ENCODE measurements at places on chromosomes 7 and 10. TPM values are rescaled to one million over a fixed set of nuclear protein-coding genes. Genes with fewer than 3 reads are reported as not detected.

DNA sequence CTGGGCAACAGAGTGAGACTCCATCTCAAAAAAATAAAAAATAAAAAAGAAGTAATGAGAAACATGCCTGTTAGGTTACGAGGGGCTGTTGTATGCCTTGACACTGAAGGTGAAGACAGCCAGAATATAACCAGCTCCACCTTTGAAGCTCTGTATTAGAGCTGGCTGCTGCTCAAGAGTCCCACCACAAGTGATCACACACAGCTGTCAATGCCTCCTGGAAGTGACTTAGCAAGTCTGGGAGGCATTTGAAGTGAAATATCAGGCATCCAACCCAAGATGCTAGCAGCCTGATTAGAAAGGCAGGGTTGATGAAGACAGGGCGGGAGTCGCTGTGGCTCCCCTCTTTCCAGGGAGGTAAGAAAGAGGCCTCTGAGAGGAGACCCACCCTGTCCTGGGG is 34.1 kb upstream of the INPP5F start:
- H3K27me3 ChIP-seq = no peaks in the 10 kb centered on the region
- H3K4me3 ChIP-seq = no peak overlapping the region
- H3K27ac ChIP-seq = no peak overlapping the region

DNA sequence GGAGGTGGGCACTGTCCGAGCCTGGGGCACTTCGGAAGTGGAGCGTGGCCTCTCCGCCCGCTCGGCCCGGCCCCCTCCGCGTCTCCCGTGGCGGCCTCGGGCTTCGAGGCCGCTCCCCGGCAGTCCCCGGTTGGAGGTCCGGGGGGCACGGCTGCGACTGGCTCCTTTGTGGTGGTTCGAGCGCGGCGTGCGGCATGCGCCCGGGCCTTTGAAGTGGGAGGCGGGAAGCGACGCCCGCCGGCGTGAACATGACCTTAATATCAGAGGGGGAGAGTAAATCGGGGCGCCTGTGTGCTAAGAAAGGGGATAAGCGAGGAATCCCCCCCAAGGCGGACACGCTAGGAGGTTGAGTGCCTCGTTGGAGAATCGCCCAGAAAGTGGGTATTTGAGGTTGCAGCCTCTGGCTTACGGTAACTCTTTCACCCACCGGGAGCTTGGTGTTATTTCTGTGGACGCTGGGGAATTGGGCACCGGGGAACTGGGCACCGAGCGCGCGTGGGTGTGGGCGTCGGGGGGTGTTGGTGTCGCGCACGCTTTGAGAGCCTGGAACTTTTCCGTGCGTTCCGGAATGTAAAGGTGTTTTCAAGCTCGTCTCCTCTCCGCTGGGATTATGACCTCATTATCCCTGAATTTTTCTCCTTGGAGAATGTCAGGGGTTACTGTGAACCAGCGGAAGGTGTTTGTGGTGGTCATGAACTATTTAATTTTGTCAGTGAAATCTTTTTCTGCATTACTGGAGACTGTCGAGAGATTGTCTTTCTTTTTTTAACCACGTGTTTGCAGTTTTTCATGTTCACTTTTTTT is 660 bp downstream of the SUV39H2 start:
- peak; percentile 29 for DNase-seq
- peak overlapping the region; percentile 58 for H3K4me3 ChIP-seq
- H3K27me3 ChIP-seq = no peaks in the 10 kb centered on the region
- H3K27ac ChIP-seq = peak overlapping the region; percentile 98
- H3K4me1 ChIP-seq = peaks cover 4% of the 10 kb centered on the region
- no peaks in the 10 kb centered on the region for H3K36me3 ChIP-seq

Gene MOGAT3
- not detected for polyA plus RNA-seq

Gene DOCK1
- polyA plus RNA-seq = 14.5 TPM

Gene SKIDA1
- polyA plus RNA-seq = 1.6 TPM

All from adrenal gland (tissue), 19 donors.